NCI-H1436 (cell line): ENCODE measurements at places on chromosomes 1 and 21.

GRCh38 chr1:161013131-161013487, 7.8 kb downstream of the F11R start:
- no peak for DNase-seq

DNA sequence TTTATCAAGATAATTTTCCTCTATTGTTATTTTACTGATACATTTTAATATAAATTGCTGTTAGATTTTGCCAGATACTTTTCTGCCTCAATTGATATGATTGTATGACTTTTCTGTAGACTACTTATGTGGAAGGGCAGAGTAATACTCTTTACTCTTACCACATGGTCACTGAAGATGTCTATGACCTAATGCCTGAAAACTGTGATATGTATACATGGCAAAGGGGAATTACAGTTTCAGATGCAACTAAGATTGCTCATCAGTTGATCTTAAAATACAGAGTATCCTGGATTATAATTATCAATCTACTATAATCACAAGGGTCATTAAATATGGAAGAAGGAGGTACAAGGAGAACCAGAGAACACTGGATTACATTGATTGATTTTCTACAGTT, 1528.0 kb downstream of the BRINP3 start:
- DNase-seq: no peak

DNA sequence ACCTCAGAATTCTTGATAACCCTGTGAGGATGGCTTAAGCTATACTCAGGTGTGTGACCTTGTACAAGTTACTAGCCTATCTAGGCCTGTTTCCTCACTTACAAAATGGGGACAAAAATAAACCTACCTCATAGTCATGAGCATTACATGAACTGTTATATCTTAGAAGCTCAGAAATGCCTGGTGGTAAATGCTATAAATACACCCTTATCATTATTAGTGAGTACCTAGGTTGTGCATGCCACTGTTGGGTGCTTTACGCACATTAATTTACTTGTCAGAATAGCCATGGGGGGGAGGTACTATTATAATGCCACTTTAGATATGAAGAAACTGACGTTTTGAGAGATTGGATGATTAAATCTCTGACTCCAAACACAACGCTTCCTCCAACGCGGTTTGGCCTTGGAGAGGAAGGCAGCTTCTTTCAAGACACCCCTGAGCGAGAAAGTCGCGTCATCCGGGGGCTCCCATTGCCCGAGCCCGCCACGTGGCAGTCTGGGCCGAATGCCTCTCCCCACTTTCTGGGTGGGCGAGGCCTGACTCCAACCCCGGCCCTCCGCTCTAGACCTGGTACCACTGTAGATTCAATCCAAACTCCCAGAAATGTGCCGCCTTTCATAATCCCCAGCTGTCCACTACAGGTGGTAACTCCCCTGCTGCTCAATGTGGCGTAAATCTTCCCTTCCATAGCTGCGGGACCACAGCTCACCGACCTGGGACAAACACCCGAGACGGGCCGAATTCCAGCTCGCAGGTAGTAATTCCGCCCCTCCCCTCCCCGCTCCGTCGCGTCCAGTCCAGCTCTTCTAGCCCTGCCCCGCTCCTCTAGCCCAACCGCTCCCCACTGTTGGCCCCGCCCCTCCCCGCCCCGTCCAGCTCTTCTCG, 771 bp upstream of the RAD54L start:
- DNase-seq: peak; percentile 28

GRCh38 chr1:180863158-180863775, 49.4 kb upstream of the KIAA1614 start:
- DNase-seq: peak; percentile 27

DNA sequence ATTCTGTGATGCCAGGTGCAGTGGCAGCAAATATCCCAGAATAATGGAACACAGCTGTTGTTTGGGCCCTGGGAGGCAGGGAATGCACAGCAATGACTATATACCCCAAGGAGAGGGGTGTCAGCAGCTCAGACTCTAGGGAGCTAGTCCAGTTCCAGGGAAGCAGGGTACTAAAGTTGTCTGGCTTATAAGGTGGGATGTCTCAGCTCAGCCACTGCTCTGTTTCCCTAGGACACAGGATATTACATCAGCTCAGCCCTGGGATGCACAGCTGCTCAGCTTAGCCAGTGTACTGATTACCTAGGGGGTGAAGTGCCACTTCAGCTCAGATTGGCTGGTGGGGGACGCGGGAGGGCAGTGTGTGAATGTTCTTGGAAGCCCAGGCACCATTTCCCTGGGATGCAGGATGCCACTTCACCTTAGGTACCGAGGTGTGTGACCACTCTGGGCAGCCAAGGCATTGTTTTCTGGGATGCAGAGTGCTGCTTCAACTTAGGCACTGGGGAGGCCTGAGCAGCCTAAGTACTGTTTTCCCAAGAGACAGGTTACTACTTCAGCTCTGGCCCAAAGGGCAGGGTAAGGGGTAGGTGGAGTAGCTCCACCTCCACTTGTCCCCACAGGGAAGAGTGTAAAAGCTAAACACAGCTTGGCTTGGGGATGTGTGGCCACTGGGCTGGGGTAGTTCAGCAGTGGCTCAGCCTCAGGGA, 59.4 kb downstream of the DIPK1A start:
- DNase-seq: no peak

GRCh38 chr1:244954359-244954758, 90.0 kb upstream of the HNRNPU start:
- no peak for DNase-seq

DNA sequence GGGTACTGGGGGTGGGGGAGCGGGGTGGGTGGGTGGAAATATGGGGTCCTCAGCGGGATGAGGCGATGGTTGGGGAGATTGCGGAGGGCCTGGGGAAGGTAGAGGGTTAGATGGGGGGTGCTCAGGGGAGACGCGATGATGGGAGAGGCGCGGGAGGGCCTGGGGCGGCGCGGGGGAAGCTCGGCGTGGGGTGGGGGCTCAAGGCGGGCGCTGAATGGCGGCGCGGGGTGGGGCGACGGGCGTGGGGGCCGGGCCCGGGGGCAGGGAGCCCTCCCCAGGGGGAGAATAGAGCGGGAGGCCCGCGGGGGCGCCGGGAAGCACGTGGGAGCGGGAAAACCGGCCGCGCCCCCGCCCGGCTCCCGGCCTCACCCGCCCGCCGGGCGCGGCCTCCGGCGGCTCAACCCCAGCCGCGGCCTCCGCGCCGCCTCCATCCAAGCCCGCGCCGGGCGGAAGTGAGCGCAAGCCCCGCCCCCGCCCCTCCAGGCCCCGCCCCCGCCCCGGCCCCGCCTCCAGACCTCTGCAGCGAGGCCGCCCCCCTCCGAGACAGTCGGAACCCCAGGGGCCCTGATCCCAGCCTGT, at the start of gene FAAP20:
TSS of gene FAAP20 (minus strand) at position 454 of the 579 bp plus-strand sequence. CDS start at position 431, 23 bp downstream.
- peak; percentile 38 for DNase-seq

DNA sequence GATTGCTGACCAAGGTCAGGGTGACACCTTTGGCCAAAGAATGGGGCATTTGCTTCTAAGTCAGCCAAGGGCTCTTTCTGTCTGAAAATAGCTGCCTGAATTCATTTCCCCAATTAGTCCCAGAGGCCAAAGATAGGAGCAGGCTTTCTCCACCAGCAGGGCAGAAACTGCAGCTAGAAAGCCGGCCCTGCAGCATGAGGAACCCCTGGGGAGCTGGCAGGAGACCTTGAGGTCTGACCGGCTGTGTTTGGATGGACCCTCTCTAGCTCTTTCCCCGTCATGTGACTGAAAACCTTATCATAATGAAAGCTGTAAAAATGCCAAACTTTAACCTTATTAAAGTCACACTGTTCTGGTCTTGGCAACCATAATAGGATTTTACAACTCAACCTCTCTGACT, 93.4 kb downstream of the CD58 start:
- DNase-seq: no peak

DNA sequence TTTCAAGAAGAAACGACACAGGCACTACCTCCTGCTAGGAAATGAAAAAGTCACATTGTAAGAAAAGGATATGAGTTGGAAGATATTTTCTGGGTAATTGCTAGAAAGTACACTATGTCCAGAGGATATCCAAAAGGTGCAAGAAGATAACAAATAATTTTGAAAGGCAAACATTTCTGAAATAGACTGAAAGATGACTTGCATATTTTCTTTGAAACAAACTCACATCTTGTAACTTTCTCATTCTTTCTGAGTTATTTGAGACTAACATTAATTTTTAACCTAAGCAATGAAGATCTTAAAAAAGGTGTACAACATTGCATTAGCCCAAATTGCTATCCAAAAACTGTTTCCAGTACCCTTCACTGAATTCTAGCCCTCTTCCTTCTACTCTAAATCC, 79.6 kb upstream of the KCTD3 start:
- no peak for DNase-seq

GRCh38 chr1:225410036-225410435, 17.8 kb downstream of the LBR start:
- no peak for DNase-seq

DNA sequence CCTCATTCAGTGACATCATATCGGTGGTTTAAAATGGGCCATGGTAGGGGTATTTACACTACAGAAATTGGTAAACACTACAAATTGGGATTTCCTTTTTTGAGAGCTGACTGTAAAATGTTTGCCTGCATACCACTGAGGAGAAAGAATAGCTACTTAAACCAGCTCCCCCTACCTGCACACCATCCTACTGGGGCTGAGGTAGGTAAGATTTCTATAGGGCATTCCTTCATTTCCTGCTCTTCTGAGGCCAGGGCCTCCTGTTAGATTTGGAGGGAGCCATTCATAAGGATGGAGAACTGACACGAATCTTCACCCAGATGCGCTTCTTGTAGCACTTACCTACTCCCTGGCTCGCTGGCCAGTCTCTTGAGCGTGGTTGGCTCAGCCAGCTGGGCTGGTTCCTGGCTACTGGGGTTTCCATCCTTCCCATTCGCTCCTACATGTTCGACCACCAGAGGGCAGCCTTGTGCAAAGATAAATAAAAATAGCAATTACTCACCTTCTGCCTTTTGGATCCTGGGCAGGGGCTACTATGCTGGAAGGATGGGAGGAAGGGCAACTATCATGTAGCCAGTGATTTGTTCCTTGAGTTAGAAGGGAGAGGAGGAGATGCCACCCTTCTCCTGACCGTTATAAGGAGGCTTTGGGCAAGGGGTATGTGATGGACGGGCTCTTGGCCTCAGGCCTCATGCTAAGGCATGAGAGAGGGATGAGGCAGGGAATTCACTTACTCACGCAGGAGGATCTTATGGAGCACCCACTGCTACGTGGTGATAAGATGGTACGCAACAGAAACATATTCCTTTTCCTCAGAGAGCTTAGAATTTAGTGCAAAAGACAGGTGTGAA, 10.7 kb downstream of the OPTC start:
- DNase-seq: peak; percentile 86

- DNase-seq: no peak
These were observed 68.9 kb upstream of the PGBD5 start for GRCh38 chr1:230495076-230495475.

- DNase-seq: no peak
These were observed 28.5 kb upstream of the SELENON start for GRCh38 chr1:25771221-25772114.

DNA sequence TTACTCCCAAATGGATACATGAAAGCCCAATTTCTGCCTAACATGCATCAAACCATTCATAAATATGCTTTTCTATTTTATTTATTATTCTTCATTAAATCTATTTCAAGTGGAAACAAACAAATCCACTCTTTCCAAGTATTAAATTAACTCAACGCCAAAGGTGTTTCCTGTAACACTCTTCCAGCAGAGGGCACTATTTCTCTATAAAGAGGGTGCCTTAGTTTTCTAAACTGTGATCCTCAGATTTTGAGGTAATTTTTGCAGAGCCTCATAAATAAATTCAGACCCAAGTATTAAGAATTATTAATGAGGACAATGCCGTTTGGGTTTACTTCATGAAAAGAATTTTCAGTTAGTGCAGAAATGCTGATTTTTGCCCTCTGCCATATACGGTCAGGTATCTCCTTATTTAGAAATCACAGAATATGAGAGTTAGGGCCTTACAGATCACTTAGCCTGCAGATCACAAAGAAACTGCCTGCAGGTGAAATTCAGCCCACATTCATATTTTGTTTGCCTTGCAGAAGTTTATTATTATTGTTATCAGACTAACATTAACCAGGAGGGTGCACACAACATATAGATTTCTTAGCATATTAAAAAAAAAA, 40.1 kb upstream of the MYSM1 start:
- DNase-seq: peak; percentile 68

GRCh38 chr1:18060366-18060765, 47.2 kb upstream of the IGSF21 start:
- no peak for DNase-seq

- no peak for DNase-seq
These were observed 22.2 kb downstream of the PADI3 start for GRCh38 chr1:17270891-17271765.

DNA sequence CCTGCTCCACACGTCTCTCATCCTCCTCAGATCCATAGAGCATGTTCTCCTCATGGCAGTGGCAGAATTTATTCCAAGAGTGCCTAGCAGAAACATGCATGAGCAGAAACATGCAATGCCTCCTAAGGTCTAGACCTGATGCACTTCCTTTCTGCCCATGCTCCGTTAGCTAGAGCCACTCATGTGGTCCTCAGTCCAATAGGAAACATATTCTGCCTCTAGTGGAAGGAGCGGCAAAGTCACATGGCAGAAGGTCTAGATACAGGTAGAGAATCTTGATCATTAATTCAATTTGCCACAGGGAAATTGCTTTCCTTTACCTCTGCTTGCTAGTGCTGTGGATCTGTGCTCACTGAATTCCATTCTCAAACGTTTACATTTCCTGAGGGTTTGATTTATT, 130.4 kb downstream of the KIF26B start:
- no peak for DNase-seq

DNA sequence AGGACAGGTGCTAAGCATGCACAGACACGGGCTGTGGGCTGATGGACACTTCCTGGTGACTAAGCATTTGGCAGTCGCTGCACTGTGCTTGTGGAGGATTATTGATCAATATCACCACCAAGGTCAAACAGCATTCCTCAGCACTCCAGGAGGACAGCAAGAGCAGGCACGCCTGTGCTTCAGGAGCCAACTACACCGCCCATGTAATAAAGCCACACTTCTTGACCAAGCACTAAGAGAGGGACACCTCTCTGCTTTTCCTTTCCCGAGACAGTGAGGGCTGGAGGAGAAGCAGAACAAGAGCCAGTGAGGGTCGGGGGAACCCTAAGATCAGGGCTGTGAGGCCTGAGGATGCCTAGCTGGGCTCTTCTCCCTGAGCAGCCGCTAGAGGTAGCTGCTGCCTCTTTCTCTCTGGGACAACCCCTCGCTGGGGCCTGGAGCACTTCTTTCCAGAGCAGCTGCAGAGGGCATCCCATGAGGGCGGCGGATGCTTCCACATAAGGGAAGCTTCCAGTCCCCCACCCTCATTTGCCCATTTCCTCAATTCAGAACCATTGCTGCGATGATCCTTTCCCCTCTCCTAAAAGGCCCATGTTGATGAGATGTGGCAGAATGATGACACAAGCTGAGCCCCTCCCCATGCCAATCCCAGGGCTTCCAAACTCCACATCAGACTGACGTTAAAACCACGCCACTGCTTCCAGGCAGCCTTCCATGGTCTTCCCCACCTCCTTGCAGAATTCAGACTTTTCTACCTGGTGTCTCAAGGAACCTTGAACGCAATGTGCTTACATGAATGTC, 19.1 kb downstream of the RAB7B start:
- peak; percentile 68 for DNase-seq

DNA sequence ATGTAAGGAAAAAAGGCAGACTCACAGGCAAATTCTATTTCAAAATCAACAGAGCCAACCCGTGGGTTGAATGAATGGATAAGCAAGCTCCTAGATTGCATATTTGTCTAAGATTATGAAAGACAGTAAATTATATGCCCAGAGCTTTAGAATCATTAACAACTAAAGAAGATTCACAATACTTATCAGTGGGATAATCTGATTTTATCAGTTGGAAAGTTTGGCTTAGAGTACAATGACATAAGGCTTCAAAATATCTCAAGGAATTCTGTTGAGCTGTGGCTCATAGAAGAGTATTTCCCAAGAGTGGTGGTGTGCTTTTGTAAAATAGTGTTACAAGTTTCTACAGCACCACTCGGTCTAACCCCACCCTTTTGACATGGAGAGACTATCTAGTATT, 85.5 kb downstream of the ADAMTS1 start:
- DNase-seq: no peak
